ENCODE measurements at places on chromosomes 5 and 9.
A peak's percentile ranks its signal among the peaks of the same experiment; 100 is the strongest.

- DNase-seq, result peak; percentile 73
Observed at GRCh38 chr9:98790842-98791607, 5.3 kb downstream of the ANKS6 start.

DNA sequence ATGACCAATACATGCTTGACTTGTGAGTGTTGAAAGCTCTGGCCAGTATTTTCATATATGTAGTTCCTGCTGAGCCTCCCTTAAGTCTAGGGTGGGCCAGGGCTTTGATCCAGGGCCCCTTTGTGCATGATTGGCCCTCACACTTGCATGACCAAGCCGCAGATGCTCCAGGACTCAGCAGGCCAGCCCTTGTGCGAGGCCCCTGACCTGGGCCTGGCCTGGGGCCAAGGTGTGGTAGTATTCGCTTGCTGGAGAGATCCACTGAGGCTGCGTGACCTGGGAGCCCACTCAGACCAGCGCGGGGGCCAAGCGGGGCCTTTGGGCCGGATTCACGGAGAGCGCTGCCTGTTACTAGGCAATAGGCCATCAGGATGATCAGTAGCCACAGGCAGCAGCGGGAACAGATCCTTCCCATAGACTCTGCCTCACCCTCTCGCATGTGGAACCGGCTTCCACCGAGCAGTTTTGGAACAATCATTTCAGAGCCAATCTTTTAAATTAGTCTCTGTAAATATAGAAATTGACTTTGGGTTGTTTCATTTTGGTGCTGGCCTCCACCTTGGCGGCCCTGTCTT is 79.0 kb upstream of the PTCH1 start:
- no peak for DNase-seq

GRCh38 chr5:64758901-64759300 is 9.6 kb downstream of the SREK1IP1 start:
- DNase-seq, result no peak

DNA sequence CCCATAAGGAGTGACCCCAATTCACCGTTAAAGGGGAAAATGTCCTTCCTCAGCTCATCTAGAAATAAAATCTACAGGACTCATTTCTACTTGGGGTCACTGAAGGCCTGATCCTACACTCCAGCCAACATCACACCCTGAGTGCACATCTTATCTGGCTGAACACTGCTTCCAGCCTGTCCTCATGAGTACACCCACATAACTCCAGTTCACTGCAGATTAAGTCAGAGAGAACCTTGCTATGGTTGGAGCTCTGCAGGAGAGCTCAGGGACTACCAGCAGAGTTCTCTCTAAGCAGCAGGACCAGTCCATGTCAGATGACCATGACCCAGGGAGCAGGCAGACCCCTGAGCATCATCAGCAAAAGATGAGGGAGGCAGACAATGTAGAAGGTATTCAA is 126.9 kb upstream of the MAP3K1 start:
- no peak for DNase-seq

DNA sequence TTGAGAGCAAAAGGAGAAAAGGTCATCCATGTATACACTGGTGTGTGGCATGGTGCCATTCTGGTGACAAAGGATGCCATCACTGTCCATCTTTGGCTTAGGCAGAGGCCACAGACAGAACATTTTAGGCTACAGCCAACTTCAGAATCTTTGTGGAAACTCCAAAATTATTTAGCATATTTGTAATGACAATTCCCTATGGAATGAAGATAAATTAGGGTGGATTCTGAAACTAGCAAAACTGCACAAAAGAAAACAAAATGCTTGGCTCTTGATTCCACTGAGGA is 92.5 kb downstream of the FBXW11 start:
- DNase-seq, result no peak

All from trophoblast cell (in vitro differentiated cells and primary cell).